ENCODE measurements at places on chromosomes 5 and 9.

GRCh38 chr9:15300218-15300617 lies 6.8 kb downstream of the TTC39B start:
- DNase-seq: no peak

DNA sequence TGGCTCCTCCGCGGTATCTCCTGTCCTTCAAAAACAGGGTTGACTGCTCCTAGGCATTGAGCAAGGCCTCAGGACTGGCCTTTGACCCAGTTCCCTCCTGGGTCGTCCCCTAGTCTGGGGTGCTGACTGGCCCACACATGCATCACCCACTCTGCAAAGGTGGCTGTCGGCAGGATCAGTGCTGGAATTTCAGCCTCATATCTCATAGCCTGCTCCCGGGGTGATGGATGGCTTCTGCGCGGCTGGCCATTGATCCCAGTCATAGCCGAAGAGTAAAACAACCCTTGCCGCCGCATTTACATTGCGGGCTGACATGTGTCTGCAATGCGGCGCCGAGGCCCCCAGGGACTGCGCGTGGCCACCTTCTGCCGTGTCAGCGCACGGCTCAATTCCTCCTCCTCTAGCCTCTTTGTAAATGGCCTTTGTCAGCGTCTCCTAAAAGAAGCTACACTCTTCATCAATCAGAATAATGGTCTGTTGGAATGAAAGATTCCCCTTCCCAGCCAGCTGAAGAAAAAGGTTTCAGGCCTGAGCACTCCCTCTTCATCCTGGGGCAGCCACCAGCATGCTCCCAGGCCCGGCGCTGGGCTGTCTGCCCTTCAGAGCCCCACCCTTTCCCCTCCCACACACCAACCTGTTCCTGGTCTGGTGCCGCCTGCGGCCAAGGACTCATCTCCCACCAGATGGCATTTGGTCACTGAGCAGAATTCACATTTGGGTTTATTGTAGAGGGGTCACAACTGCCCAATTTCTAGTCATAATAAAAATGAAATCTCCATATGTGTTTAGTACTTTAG lies 159.0 kb downstream of the PJA2 start:
- no peak for DNase-seq

DNA sequence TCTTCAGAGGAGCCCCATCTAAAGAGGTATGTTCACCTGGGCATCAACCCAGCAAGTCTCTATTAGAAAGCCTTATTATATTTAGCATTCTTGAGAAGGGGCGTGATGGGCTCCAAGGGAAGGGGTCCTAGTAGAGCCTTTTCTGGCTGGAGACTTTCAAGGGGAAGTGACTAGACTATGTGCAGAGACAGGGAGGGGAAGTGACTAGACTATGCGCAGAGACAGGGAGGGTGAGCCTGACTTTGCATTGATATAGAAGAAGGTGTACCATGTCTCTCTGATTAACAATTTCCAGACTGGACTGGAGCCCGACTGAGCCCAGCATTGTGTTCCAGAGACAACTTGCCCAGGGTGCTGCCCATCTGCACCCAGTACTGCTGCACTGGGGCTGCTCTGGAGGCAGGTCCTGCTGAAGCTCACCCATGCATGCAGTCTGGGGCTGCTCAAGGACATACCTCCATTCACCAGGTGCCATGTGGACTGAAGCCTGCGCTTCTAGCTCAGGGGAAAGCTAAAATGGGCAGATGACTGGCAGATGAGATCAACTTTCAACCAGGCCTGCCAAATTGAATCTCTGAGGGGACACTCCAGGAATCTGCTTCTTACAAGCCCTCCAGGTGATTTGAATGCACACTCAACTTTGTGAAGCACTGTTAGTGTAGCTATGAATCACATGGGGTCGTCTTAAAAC lies 83.0 kb upstream of the GNA14 start:
- DNase-seq: no peak

GRCh38 chr5:91434348-91434747 lies 51.2 kb upstream of the ARRDC3 start:
- no peak for DNase-seq

DNA sequence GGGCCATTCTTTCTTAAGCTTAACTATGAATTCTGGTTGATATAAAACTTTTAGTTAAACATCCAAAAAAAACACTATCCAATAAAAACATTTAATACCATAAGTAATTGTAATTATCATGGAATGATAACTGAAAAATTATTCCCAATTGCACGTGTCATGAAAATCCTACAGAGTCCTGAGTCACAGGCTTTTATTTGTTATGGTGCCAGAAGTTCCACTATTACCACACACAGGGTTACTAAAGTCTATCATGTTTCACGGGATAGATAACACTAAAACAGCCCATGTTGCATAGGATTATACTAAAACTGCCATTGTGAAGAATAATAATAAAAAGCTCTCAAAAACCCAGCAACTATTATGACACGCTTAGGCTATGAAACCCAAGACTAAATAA lies 1381.8 kb downstream of the EFNA5 start:
- DNase-seq: no peak

DNA sequence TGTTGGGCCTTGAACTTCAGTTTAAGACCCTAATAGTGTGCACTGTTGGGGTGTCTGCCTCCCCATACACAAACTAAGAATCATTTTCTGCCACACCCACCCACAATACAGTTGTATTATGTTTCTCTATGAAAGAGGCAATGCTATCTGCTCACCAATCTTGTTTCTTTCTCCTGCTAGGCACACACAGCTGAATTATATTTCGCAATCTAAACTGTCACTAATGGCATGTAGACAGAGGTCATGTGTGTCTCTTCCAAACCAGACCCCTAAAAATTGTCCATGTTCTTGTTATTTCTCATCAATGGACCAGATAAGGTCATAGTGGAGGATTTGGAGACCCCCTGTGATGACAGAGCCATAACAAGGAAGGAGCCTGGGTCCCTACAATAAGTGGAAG lies 57.3 kb downstream of the RIGI start:
- no peak for DNase-seq

DNA sequence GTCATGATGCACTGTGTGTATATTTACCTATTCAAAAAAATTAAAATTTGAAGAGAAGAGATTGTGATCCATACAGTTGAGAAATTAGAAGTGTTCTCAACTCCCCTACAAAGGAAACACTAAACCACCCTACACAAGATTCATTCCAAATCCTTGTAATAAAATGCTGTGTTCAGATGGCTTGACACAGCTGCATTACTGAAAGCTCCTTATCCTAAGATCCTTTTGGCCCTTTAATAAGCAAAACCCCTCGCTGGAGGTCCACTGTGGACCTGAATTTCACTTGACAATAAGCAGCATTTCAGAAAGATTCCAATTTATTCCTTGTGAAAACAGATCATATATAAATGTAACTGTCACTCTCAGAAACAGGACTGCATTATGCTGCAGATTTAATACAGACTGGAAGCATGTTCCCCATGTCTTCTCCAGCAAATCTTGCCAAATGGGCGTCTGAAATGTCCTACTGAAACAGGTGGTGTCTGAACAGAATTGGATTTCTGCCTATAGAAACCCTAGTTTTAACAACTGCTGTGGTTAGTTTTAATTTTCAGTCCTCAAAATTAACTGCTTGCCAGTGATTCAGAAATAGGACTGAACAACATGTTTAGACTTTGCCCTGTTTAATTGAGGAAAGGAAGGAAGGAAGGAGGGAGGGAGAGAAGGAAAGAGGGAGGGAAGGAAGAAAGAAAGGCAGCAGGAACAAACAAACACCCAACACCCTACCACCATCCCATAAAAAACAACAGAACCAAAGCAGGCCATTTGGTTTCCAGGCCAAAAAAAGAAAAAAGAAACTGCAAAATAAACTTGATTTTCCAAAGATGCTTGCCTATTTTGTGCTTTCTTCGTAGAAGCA lies 179.6 kb downstream of the MLLT3 start:
- DNase-seq: no peak

GRCh38 chr9:34403554-34404380 lies 27.1 kb upstream of the MYORG start:
- DNase-seq: peak; percentile 43

- no peak for DNase-seq
These were observed 544.1 kb downstream of the RAB3C start for GRCh38 chr5:59126708-59127573.

GRCh38 chr5:150066436-150066835 lies 19.9 kb downstream of the CSF1R start:
- DNase-seq: no peak

DNA sequence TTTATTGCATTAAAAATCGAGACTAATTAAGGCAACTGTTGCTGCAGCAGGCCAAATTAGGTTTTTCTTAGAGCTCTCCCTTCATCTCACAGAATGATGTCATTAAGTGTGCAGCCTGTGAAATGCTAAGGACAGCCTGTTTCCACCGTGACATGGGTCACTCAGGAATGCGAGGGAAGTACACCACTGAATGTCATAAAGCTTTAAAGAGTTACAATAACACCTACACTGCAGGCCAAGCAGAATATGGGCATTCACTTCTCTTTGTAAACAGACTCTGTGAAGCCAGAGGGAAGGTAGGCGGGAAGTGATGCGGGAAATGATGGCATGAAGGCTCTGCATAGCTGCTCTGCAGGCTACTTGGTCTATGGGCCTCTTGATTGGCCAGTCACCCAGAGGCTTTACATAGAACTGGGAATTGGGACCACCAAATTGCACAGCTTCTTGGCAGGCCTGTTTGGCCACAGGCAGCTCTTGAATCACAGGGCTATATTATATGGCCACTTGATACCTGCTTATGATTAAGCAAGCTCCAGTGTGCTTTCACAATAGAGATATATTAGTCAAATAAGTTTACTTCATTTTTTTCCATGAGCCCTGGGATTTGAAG lies 28.4 kb upstream of the AOPEP start:
- no peak for DNase-seq

DNA sequence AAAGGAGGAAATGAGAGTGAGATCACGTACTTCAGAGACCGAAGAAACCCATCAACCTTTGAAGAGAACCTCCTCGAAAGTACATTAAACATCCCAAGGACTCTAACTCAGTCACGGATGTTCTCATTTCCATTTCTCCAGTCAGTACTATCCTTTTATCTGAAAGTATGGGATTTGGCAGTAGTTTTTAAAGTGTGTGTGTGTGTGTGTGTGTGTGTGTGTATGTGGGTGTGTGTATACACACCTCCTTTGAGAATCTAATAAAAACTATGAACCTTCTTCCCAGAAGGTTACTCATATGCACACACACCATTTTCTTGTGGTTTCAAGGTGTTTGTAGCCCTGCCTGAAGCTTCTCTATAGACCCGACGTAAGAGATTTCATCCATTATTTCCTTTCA lies 53.9 kb downstream of the PRDM6 start:
- DNase-seq: no peak

DNA sequence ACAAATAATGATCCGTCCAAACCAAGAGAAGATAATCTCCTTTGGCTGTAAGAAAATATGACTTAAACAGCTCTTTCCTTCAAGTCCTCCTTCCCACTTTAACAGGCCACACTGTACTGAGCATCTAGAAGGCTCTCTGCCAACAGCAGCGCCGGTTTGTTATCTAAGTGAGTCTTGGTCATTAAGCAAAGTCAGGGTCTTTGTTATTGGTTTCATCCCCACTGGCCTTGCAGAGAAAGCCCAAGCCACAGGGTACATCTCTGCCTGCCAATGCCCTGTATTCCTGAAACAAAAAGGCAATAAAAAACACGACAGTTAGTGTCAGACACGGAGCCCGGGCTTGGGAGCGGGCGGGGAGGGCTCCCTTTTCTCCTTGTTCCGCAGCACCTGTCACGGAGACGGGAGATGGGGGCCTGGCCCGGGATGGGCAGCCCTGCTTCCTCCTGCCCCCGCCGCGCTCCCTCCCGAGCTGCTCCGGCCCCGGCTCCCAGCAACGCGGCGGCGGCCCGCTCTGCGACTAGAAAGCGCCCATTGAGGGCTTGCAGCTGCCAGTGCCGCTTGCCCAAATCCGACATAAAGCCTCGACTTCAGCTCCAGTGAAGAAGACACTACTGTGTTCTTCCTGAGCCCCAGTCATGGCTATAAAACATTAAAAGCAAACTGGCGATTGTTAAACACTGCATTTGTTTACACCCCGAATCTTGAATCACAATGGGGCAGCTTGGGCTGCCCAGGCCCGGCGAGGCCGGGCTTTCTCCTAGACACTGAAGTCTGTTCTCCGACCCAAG lies 28.1 kb upstream of the PIK3R1 start:
- no peak for DNase-seq

DNA sequence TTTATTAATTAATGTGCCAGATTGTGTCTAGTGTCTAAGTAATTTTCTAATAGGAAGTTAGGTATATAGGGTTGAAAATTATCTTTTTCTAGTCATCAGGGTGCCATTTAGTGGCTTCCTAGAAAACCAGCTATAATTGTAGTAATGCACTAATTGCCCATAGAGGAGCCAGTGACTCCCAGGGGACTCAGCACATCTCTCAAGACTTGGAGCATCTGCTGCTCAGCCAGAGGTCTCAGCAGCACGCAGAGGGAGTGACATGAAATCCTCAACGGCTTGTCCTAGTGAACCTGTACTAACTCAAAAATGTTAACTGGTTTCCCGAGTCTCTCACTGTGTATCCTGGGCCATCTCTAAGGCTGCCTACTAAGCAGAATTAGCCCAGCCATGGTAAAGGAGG lies 78.2 kb upstream of the MAN2A1 start:
- DNase-seq: no peak

- DNase-seq: no peak
These were observed 190.3 kb downstream of the TLE1 start for GRCh38 chr9:81499021-81499454.

GRCh38 chr5:179612577-179613459 lies 10.7 kb downstream of the HNRNPH1 start:
- no peak for DNase-seq

DNA sequence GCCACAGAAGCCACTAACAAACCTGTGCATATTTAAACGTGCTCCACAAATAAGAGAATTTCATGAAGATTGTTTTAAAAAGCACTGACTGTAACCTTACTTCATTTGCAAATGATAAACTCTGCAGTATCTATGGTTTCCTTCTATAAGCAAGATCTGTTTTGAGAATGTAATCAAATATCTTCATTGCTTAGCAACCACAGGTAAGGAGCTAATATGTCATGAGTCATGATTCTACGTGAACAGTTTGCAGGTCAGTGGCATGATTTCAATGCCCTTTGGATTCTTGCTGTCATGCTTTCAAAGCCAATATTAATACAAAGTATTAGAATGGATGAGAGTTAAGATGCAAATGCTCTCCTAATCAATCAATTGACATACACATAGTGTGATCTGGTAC lies 325.0 kb downstream of the EDIL3 start:
- DNase-seq: no peak

DNA sequence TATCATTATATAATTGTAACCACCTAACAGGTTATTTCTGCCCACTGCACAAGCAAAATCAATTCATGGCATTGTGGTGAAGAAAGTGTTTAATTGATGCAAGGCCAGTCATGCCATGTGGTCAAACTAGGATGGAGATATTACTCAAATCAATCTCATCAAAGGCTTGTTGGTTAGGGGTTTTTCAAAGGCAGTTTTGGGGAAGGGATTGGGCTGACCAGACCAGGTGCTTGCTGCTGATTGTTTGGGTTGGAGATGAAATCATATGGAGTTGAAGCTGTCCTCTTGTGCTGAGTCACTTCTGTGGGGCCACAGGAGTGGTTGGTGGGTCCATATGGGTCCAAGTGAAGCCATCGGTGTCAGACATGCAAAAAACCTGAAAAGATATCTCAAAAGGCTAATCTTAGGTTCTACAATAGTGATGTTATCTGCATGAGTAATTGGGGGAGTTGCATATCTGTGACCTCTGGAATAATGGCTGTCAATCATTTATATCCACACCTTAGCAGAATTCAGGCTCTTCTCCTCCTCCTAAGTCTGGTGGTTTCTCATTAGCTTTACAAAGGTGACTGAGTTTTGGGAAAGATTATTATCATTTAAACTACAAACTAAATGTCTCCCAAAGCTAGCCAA lies 44.9 kb downstream of the HMGCS1 start:
- DNase-seq: no peak
